ENCODE measurements at places on chromosomes 3 and 15. TPM values are rescaled to one million over a fixed set of nuclear protein-coding genes. Genes with fewer than 3 reads are reported as not detected.

DNA sequence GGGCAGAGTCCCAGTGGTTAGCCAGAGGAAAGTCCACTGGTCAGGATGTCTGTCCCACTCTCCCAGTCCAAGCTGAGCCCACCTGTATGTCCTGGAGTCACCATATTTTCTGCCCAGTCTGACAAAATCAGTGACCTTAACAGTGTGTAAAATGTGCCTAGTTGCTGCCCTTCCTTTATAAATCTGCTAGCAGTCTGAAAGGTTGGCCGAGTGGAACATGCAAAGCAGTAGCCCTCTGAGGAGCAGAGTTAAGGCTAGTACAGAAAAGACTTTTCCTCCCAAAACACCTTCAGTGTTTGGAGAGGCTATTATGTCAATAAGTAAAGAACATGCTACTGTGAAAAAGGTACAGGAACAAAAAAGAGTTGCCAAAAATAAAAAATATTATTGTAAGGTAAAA lies 15.3 kb downstream of the TTC21A start:
- DNase-seq = no peak
- no peak overlapping the region for H3K27ac ChIP-seq
- no peak overlapping the region for H3K4me3 ChIP-seq
- H3K27me3 ChIP-seq = no peaks in the 10 kb centered on the region
- H3K36me3 ChIP-seq = no peaks in the 10 kb centered on the region

- no peaks in the 10 kb centered on the region for H3K27me3 ChIP-seq
- no peaks in the 10 kb centered on the region for H3K36me3 ChIP-seq
- no peak overlapping the region for H3K4me3 ChIP-seq
- peaks cover 3% of the 10 kb centered on the region for H3K4me1 ChIP-seq
These were observed 3.9 kb upstream of the PXYLP1 start for GRCh38 chr3:141227752-141228151.

GRCh38 chr15:73617301-73617831 lies 15.8 kb downstream of the NPTN start:
- no peak for DNase-seq
- H3K27me3 ChIP-seq = no peaks in the 10 kb centered on the region
- H3K36me3 ChIP-seq = no peaks in the 10 kb centered on the region
- no peak overlapping the region for H3K27ac ChIP-seq
- no peaks in the 10 kb centered on the region for H3K4me1 ChIP-seq

DNA sequence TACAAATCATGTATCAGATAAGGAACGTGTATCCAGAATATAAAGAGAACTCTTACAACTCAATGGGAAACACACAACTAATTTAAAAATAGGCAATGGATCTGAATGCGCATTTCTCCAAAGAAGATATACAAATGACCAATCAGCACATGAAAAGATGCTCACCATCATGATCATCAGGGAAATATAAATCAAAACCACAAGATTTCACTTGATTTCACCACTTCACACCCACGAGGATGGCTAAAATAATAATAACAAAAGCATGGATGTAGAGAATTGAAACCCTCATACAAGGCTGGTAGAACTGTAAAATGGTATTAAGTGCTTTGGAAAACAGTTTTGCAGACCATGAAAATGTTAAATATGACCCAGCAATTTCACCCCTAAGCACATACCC lies 26.7 kb upstream of the SLC12A8 start:
- H3K4me3 ChIP-seq = no peak overlapping the region
- H3K36me3 ChIP-seq = no peaks in the 10 kb centered on the region
- DNase-seq = no peak
- no peaks in the 10 kb centered on the region for H3K27me3 ChIP-seq
- no peak overlapping the region for H3K27ac ChIP-seq

DNA sequence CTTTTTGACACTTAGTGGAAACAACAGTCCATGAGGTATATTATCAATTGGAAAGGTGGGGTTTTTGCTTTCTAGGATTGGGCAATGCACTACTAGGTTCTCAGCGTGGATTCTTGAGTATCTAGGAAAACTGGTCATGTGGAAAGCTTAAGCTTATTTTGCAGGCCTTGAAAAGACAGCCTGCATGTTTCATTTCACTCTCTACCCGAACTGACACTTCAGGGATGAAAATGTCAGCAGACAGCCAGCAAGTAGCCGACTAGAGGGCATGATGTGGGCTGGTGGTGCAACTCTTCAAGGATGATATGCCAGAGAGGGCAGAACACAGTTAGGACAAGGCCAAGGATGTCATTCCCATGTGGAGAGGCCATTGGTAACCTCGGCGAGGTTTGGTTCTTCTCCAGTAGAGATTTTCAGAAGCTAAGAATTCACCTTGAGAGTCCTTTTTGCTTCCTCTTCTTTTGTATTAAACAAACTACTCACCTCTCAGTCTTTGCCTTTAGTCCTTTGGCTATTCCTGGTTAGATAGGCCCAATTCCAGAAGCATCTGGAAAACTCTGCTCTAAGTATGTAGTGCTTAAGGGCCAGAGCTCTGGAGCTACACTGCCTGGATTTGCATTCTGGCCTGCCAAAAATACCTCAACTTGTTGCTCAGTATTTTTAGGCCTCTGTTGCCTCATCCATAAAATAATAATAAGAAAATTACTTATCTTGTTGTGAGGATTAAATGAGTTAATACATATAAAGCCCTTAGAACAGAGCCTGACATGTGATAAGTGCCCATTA lies 17.9 kb downstream of the LPP start:
- H3K36me3 ChIP-seq = no peaks in the 10 kb centered on the region
- peak overlapping the region; percentile 50 for H3K27ac ChIP-seq

The KLF15 gene
- 0.66 TPM for total RNA-seq

DNA sequence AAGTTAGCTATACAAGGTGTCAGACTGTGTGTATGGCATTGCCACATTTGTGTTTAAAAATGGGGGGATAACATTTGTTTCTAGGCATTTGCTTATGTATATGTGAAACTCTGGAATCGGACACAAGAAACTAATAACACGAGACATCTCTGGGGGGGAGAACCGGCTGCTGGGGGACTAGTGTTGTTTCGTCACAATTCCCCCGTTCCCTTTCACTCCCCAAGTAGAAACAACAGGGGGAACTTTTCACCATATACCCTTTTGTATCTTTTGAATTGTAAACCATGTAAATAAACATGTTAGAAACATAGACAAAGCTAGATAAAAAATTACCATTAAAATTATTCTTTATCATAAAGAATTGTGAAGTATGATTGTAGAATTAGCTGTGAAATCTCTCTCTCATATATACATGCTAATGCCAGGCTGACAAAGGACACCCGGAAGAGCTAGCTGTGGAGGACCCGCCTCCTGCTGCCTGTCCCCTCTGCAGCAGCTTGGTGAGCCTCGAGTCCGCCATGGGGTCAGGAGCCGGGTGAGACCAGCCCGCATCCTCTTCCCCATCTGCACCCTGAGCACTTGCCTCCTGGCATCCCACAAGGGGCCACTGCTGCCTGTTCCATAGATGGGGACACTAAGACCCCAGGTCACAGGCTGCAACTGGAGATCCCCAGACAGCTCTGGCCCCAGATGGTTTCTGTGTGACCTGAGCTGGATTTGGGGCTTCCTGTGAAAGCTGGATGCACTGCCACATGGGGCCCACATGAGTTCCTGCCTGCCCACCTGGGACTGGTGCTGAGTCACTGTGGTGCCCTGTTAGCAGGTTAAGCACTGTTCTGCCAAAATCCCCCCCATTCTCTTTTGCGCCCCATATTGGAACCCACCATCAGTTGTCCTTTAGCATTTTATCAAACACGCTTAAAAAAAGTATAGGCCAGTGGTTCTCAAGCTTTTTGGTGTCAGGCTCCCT lies 91.6 kb downstream of the IQSEC1 start:
- DNase-seq = no peak
- H3K27me3 ChIP-seq = no peaks in the 10 kb centered on the region
- H3K27ac ChIP-seq = no peak overlapping the region
- no peak overlapping the region for H3K4me3 ChIP-seq
- no peaks in the 10 kb centered on the region for H3K4me1 ChIP-seq

DNA sequence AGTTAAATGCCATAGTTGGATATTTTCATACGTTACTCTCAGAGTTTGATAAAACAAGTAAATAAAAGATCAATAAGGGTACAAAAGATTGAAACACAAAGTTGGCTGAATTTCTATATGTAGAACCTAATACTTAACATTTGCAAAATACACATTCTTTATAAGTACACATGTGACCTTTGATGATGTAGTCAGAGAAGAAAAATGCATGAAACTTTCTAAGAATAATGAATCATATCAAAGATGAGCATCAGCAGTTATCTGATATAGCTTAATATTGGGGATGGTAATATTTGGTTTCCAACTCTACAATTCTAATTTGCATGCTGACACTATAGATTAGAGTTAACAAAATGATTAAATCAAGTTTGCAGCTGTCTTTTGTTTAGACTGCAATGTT lies 188.0 kb upstream of the TGFBR2 start:
- no peak overlapping the region for H3K4me3 ChIP-seq
- no peak for DNase-seq

DNA sequence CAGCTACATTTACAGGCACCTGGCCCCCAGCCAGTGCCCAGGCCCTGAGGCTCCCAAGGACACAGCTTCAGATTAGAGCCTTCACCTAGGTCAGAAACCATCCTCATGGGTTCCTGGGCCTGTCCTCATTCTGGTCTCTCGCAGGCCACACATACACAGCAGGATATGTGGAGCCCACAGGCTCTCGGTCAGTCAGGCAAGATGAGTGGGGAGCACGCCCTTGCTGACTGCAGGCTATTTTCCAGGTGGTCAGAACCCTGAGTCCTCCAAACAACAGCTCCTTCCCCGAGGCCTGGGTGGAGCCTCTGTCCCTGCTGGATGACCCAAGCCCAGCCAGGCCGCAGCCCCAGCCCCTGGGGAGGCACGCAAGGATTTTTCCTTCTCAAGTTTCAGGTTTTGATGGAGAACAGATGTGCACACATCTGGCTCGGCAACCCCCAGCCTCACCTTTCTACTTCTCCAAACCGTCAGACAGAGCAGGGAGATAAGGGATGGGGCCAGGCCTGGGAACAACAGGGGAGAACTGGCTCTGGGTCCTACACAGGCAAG lies 1.6 kb downstream of the STRA6 start:
- no peak overlapping the region for H3K4me3 ChIP-seq
- no peak overlapping the region for H3K27ac ChIP-seq
- H3K4me1 ChIP-seq = peaks cover 4% of the 10 kb centered on the region
- no peaks in the 10 kb centered on the region for H3K36me3 ChIP-seq

DNA sequence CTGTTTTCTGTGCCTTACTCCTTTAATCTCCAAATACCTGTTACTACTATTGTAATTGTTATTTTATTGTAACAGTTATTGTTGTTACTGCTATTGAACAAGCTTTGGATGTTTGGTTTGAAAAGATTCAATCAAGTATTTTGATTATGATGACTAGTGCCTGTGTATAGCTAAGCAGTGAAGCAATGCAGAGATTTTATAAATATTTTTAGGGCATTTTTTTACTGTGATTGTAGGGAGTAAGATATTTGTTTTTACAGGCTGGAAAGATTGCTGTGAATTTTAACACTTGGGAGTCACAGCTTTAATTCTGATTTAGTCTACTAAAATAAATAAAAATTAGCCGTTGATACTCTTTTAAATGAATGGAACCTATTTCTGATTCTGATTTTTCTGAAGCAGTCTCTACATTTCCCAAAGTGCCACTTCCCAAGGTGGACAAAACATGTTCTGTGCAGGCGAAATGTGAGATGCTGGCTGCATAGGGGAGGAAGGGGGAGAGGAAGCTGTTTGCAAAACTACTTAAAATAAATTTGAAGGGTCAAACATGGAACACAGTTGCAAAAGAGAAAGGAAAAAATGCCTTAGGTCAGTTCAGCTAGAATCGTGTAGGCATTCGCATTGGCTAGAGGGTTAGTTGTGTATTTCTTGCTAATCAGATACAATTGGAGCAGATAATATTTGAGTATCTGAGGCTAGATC lies 25.7 kb downstream of the EEFSEC start:
- H3K36me3 ChIP-seq = no peaks in the 10 kb centered on the region
- H3K27me3 ChIP-seq = no peaks in the 10 kb centered on the region
- no peaks in the 10 kb centered on the region for H3K4me1 ChIP-seq
- H3K4me3 ChIP-seq = no peak overlapping the region
- no peak for DNase-seq

GRCh38 chr3:194798486-194798885 lies 112.8 kb downstream of the FAM43A start:
- no peaks in the 10 kb centered on the region for H3K27me3 ChIP-seq
- H3K4me3 ChIP-seq = no peak overlapping the region
- no peak overlapping the region for H3K27ac ChIP-seq
- no peaks in the 10 kb centered on the region for H3K36me3 ChIP-seq

GRCh38 chr3:193271101-193271840 lies 30.2 kb downstream of the PLAAT1 start:
- DNase-seq = no peak
- H3K27me3 ChIP-seq = no peaks in the 10 kb centered on the region
- no peak overlapping the region for H3K4me3 ChIP-seq
- H3K36me3 ChIP-seq = no peaks in the 10 kb centered on the region

DNA sequence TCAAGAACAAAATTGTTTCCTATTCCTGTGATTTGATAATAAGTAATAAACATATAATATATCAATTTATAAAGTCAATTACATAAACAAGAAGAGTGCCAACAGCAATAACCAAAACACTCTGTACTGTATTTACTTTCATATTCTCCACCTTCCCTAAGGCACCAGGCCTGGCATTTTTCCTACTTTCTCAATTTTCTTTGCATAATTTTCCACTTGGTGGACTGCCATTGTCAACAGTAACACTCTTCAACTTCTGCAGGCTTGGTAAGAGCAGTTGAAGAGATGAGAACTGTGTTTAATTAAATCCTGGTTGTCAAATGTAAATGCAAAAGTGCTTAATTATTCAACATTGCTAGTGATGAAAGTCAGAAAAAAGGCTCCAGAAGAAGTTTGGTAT lies 229.8 kb upstream of the PLSCR5 start:
- no peak for DNase-seq
- no peaks in the 10 kb centered on the region for H3K36me3 ChIP-seq
- no peak overlapping the region for H3K4me3 ChIP-seq

DNA sequence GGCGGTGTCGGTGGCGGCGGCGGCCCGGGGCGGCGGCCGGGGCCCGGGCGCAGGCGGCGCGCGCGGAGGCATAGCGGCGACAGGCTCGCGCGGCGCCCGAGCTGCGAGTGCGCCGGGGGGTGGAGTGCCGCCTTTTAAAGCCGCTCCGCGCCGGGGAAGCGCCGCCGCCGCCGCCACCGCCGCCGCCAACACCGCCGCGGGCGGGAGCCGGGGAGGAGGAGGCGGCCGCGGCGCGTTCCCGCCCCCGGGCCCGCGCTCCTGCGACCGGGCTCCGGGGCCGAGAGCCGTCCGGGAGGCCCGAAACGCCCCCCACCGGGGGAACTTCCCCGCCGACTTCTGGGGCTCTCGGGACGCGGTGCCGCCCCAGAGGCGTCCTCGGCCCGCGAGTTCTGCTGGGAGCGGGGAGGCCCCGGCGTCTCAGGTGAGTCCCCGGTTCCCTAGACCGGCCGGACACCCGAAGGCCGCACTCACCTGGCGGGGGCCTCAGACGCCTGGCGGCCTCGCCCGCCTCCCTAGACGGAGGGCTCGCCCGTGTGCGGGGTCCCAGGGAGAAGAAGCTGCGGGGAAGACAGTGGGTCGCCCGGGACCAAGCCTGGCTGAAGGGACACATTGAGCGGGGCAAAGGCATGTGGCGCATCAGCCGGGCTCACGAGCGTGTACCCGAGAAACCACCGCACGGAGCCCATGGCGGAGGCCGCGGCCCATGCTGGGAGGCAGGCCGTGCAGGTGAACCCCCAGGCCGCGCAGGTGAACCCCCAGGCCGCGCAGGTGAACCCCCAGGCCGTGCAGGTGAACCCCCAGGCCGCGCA lies at the start of gene PCSK6:
Gene PCSK6, minus strand, starts transcription at position 109 of the 809 bp plus-strand sequence. Its CDS starts 37 bp downstream, at position 72.
- H3K27ac ChIP-seq = no peak within 1 kb of the TSS
- no peaks in the 10 kb centered on the region for H3K4me1 ChIP-seq
- peak; percentile 52 for DNase-seq
- H3K4me3 ChIP-seq = peak within 1 kb of the TSS; percentile 47
- H3K36me3 ChIP-seq = no peaks in the 10 kb centered on the region

The TICRR gene
- total RNA-seq = 2.9 TPM
